ENCODE measurements at places on chromosomes 1 and 21.

DNA sequence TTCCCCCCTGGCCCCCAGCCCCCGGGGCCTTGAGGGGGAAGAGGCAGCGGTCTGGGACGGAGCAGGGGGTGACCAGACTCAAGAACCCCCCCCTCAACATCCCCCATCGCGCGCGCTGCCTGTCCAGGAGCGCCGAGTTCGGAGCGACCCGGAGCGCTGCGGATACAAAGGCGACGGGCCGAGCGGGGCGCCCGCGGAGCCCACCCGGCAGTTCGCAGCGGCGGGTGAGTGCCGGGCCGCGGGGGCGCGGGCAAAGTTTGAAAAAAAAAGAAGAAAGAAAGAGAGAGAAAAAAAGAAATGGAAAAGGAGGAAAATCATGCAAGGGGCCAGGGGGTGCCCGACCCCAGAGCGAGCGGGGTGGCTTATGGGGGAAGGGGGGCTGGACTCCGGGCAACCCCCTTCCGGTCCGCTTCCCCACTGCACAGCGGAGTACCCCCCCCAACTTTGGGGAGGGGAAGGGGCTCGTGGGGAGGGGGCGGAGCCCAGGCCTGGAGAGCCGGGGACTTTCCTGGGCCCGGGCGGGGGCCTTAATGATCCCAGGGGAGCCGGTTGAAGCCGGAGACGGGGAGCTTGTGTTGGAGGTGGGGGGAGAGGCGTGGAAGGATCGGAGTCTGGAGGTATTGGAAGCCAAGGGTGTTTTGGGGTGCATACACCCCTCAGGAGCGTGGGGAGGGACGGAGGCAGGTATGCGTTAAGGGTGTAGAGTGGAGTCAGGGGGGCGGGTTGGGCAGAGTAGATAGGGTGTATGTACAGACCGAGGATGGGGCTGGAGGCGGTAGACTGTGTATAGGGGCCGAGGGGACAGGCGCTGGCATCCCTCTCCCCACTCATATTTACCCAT lies 502 bp downstream of the VANGL2 start:
- no peak for DNase-seq

GRCh38 chr1:185409345-185409744 lies 92.3 kb upstream of the IVNS1ABP start:
- no peak for DNase-seq

- no peak for DNase-seq
Measured at GRCh38 chr21:34580181-34580700, 34.7 kb downstream of the RCAN1 start.

DNA sequence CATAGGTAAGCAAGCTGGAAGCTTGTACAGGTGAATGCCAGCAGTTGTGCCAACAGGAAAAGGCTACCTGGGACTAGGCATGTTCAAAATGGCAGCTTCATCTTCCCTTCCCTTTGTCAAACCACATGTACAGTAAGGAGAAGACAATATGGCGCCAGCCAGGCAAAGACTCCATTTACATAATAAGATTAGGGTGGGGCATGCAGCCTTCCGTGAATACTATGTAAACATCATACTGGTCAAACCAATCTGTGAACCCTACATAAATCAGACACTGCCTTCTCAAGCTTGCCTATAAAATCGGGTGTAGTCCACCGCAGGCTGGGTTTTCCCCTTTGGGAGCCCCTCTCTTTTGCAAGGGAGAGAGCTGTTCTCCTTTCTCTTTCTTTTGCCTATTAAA lies 24.6 kb downstream of the ATF3 start:
- DNase-seq, result no peak

GRCh38 chr1:25540750-25541342 lies 2.6 kb upstream of the LDLRAP1 start:
- DNase-seq, result no peak

DNA sequence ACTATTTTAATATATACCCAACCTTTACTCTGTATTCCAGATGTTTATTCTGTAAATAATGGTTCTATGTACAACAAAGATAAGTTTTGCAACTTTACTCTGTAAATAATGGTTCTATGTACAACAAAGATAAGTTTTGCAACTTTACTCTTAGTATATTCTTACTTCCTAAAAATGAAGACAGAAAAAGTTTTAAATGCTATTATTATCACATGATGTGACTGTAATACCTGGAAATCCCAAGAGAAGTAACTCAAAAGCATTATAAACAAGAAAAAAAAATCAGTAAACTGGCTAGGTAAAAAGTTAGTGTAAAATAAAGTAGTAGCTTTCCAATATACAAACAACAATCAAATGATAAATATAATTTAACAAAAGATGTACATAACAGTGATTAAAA lies 18.5 kb upstream of the EXO1 start:
- no peak for DNase-seq

DNA sequence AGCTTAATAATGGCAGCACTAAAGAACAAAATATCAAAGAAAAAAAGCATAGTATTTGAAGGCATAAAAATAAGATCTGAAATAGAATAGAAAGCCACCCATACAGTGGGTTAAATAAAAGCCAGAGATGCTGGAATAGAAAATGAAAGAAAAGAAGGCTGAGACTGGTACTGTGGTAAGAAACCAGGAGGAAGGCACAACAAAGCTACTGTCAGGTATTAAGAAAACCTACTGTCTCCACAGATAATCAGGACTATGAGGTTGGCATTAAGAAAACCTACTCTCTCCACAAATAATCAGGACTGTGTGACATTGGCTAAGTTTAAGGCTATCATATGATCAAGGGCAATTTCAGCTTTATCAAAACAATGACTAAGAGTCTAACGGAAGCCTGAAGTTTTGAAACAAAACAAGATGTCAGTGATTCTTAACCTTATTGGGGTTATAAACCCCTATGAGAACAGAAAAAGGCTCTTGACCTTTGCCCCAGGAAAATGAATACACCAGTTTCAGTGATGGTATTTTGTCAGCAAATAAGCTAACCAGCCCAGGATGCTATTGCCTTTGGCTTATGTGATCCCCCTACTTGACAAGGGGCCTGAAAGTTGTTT lies 24.4 kb downstream of the MCOLN2 start:
- DNase-seq, result no peak

GRCh38 chr1:185241127-185241526 lies 75.9 kb downstream of the IVNS1ABP start:
- DNase-seq, result no peak
